Activated naive CD4-positive, alpha-beta T cell treated with anti-CD3 and anti-CD28 coated beads, Interleukin-2, amount 50 U/mL, for 72 hours (primary cell): ENCODE measurements at places on chromosomes 1 and 21. TPM values are rescaled to one million over a fixed set of nuclear protein-coding genes. Genes with fewer than 3 reads are reported as not detected.

ZNF593 gene
- total RNA-seq: 23.0 TPM

MYOG gene
- not detected for total RNA-seq

DNA sequence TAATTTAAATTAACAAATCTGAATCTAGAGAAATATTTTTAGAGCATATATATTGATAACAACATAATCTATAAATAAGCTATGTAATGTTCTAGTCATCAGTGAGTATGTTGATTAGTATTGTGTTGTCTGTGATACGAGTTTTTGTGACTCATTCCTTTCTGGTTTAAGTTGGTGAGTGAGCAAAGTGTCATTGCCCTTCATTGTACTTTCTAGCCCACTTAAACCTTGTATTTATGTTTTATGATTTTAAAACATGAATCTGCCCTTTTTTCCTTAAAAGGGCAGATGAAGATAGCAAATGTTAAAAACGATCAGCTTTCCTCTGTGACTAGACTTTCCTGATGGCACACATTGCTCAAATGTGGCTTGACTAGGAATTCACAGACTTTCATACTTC is 38.5 kb downstream of the MACO1 start:
- no peak for DNase-seq

- DNase-seq: no peak
Observed at GRCh38 chr1:38476111-38476849, 383.3 kb downstream of the RRAGC start.

GRCh38 chr1:21814241-21814918 is 2.3 kb downstream of the LDLRAD2 start:
- DNase-seq: peak; percentile 60
